ENCODE measurements at places on chromosomes 4 and X. TPM values are rescaled to one million over a fixed set of nuclear protein-coding genes. Genes with fewer than 3 reads are reported as not detected.

- no peak for DNase-seq
These were observed 86.8 kb upstream of the VEGFC start for GRCh38 chr4:176879380-176880116.

GRCh38 chrX:67734111-67734753, 190.4 kb downstream of the AR start:
- no peak for DNase-seq

- no peak for DNase-seq
These were observed 75.7 kb downstream of the CC2D2A start for GRCh38 chr4:15545371-15545770.

TEX13B gene
- total RNA-seq: not detected

NEUROG2 gene
- not detected for total RNA-seq

GLOD5 gene
- not detected for total RNA-seq
